ENCODE measurements at places on chromosomes 3 and 15. TPM values are rescaled to one million over a fixed set of nuclear protein-coding genes. Genes with fewer than 3 reads are reported as not detected.

DNA sequence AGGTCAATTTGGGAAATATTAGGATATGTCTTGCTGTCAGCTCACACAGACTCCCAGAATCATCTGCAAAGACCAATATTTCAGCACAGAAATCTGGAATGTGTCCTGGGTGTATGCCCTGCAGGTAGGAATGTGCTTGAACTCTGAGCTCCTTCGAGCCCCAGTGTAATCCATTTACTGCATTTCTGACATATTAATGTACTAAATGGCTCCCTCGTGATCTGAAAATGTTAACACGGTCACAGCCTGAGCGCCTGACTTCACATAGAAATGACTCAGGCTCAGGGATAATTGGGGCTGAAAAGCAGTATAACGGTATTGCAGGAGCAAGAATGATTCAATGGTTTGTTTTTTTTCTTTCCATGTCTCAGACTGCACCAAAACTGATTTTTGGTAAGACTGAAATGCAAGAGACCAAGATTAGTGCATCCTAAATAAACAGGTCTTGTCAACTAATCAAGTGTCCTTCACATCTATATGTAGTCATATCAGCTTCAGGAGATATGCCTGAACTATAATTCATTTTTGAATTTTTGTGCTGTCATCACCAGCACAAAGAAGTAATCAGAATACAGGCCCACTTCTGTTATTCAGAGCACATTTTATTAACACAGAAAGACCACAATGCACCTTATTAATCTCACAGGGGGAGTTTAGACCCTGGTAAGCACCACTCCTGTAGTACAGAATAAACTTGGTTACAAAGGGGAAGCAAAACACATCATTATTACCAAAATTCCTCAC lies 49.8 kb downstream of the DCLK3 start:
- DNase-seq = no peak

DNA sequence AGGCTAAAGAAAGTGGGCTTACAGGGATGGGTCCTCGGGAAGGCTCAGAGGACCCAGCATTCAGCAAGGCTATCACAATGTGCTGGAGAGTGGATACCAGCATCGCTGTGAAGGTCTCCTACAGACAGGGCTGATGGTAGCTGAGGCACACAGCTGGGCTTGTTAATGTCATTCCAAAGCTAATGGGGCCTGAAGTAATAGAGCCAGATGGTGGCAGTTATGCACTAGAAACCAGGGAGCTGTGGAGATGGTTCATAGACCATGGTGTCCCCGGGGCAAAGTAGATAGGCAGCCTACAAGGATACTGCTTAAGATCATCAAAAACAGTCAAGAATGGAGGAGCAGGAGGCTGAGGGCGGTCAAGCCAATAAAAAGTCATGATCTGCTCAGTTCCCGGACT lies 24.8 kb upstream of the BOC start:
- DNase-seq = no peak

Gene CEP97
- 20.0 TPM for total RNA-seq

Gene ADAMTSL3
- total RNA-seq = not detected

- DNase-seq = no peak
Measured at GRCh38 chr3:7710284-7710683, 791.3 kb upstream of the LMCD1 start.

All from activated naive CD4-positive, alpha-beta T cell treated with anti-CD3 and anti-CD28 coated beads, Interleukin-2, amount 50 U/mL, for 72 hours (primary cell).